ENCODE measurements at places on chromosomes 1 and 21.

- no peak for DNase-seq
Observed at GRCh38 chr1:11065796-11066195, 6.0 kb upstream of the SRM start.

GRCh38 chr1:16012590-16013219, 5.1 kb downstream of the HSPB7 start:
- DNase-seq, result no peak

DNA sequence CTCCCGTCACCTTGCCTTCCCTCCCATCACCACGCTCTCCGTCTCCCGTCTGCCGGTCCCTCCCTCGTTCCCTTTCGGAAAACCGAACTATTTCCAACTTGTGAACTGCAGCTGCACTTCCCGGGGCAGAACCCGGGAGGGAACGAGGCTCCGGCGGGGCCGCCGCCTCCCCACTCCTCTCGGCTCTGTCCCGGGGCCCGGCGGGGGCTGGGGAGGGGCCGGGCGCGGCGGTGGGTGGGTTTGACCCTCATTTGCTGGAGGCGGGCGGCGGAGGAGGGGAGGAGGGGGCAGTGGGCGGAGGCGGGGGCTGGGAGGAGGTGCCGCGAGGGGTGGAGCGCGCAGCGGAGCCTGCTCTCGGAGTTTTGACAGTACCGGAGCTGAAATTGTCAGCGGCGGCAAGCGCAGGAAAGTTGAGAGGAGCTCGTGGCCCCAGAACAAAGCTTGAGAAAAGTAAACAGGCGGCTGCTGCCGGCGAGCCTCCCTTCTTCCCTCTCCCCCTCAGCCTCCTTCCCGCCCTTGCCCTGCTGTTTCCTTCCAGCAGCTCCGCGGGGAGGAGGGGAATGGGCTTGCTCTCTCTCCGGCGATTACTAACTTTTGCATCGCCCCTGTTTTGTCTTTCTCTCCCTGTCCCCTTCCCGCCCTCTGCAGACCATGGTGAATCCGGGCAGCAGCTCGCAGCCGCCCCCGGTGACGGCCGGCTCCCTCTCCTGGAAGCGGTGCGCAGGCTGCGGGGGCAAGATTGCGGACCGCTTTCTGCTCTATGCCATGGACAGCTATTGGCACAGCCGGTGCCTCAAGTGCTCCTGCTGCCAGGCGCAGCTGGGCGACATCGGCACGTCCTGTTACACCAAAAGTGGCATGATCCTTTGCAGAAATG, 2.9 kb downstream of the LMO4 start:
- peak; percentile 97 for DNase-seq

- DNase-seq, result no peak
Observed at GRCh38 chr1:153293851-153294250, 18.9 kb downstream of the PGLYRP3 start.

DNA sequence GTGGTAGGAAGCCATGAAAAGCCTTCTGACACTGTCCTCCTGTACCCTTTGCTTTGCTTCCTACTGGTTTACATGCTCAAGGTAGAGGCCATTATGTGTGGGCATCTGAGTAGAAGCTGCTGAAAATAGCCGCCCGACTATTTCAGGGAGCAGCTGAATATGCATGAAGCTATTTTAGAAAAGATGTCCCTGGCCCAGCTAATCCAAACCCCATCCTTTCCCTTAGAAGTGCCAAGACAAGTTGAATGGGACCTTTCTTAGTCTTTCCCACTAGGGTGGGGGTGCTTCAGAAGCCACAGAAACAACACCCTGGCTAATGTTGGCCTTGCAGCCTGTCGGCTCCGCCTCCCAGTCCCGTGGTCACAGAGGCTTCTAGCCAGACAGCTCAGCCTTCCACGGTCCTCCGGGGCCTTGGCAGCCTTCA, 205.1 kb upstream of the EDN2 start:
- no peak for DNase-seq

DNA sequence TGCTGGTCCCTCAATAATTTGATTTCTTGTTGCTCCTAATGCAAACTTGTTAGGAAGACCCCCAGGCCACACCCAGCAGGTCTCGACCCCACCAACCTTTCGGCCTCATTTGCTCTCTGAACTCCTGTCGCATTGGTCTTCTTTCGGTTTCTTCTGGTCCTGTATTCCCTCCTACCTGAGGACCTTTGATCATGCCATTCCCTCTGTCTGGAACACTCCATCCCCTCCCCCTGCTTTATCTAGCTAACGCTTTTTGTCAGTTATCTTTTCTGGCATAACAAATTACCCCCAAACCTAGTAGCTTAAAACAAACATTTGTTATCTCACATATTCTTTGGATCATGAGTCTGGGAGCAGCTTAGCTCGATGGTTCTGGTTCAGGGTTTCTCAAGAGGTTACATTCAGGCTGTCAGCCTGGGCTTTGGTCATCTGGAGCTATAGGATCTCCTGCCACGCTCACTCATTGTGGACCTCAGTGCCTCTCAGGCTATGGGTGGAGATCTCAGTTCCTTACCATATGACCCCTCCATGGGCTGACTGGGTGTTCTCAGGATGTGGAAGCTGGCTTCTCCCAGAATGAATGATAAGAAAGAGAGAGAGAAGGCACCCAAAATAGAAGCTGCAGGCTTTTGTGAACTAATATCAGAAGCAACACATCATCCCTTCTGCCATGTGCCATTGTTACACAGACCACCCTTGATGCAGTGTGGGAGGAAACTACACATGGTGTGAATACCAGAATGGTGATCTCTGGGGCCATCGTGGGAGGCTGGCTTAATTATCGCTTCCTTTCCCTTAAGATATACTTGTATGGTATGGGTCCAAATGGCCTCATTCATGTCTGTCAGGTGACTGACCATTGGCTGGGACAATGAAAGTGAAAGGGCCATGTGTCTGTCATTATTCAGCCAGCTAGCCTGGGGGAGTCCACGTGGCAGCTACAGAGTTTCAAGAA, 29.1 kb upstream of the BCAR3 start:
- DNase-seq, result no peak

- no peak for DNase-seq
Observed at GRCh38 chr1:230153641-230154296, 86.7 kb downstream of the GALNT2 start.

DNA sequence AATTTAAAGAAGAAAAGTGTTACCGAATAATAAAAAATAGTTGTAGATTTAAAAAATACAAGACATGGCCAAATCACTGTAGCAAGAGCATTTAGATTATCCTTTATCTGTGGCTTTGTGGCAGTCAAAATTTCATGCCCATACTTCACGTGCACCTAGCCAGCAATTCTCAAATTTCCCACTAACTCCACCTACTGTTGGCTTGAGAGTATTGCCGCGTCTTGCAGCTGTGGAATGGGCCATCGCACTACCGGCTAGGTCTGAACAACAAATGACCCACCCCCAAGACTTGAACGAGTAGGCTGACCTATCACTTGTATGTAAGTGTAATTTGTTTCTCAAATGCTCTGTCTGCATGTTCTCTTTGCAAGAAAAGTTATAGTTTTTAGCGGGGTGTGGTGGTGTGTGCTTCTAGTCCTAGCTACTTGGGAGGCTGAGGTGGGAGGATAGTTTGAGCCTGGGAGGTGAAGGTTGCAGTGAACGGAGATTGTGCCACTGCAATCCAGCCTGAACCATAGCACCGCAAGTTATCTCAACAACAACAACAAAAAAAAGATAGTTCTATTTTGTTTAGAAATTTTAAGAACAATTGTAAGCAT, 4.1 kb downstream of the KRTAP13-4 start:
- DNase-seq, result peak; percentile 7

DNA sequence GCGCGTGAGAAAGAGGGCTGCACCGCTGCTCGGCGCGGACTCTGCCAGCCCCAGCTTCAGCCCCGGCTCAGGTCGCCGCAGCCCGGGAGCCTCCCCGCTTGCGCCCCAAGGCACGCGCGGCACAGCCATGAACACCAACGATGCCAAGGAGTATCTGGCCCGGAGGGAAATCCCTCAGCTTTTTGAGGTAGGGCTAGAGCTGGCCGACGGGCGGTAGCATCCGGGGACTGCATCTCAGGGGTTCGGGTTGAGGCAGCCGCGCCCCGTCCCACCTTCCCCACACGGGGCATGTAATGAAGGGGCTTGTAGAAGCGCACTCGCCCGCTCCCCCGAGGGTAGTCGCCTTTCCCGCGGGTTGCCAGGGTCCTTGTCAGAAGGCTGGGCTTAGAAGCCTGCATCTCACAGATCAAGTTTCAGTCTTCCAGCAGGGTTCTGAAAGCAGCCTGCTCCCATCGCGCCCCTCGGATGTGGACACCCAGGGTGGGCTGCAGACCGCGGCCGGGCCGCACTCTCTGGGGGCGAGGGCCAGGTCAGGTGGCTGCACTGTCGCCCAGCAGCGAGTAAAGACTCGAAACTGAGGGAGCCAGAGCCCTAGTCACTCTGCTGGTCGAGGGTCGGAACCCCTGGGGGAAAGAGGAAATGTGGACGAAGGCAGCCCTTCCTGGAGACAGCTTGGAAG, 507 bp downstream of the AK5 start:
- peak; percentile 51 for DNase-seq

- DNase-seq, result no peak
Observed at GRCh38 chr21:16536643-16537434, 807.1 kb downstream of the USP25 start.

- DNase-seq, result no peak
Observed at GRCh38 chr21:25809013-25809412, 74.2 kb downstream of the GABPA start.

DNA sequence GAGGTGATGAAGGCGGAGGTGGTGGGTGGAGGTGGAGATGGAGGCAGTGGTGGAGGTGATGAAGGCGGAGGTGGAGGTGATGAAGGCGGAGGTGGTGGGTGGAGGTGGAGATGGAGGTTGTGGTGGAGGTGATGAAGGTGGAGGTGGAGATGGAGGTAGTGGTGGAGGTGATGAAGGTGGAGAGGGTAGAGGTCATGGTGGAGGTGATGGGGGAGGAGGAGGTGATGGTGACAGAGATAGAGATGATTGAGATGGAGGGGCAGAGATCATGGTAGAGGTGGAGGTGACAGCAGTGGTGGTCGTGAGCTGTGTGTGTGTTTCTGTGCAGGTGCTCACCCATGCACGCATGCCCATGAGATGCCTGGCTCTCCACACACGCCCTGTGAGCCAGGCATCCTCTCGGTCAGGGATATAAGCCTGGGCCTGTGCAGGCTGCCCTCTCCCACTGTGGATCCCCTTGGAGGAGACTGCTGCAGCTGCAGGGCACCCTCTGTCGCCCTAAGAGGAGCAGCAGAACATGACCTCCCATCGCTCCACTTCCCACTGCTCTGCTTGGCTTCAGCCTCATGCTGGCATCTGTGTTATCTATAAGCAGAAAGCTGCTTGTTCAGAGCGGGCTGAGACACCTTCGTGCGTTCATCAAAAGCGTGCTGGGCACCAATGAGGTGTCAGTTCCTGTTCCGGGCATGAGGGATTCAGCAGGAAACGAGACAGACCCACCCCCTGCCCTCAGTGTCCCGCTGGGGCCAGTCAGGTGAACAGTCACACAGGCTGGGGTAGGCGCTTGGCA, 20.5 kb upstream of the NPHP4 start:
- DNase-seq, result no peak

DNA sequence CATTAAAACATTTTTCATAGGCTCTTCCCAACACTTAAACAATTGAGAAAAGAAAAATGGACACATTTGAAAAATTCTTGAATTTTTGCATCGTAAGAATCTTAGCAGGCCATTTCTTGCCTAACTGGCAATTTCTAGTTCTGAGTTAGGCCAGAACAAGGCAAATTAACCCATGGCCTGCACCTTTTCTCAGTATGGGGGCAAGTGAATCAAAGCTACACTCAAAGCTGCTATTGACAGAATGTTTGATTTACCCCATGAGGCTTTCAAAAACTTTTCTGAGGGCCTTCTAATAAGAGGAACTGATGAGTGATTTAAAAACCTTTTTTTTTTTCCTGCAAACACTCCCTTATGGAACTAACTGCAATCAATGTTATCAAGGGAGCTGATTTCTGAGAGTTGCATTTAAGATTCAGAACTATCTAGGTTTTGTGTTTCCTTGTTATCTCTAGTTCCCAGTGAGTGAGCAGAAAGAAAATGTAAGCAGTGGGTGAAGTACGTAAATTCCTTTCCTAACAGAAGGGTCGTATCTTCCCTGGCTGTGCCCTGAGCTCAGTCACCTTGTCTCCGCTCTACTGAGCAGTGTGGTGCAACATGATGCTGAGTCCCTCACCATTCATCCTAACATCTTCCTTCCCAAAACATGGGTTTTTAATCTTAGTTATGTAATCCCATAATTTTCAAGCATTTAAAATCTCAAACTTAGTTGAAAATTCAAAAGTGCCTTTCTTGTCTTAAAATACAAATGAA, 353.7 kb downstream of the DPYD start:
- no peak for DNase-seq

DNA sequence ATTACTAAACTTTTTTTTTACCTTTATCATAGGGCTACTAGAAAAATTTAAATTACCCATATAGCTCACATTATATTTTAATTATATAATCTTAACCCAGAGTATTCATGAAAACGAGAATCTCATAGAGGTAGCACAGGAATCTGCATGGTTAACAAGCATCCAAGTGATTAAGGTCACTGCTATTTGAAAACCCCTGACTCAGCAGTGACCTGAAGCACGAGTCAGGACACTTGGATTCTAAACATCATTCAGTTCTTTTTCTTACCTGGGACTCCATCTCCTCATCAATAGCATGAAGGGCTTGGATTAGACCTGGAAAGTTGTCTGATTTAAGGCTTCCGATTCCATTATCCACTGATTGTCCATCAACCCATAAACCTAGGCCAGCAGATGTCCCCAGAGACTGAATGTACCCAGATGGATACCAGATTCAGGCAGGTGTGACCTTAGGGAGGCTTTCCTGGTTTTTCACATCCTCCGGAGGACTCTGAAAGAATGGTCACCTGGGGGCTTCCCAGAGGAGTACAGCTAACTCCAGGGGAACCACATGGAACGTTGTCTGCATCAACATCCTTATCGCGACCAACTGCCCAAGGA, 174.3 kb downstream of the SETD4 start:
- DNase-seq, result no peak

GRCh38 chr1:209831615-209832014, 3.8 kb downstream of the UTP25 start:
- DNase-seq, result no peak

GRCh38 chr1:201697174-201697573, 131.8 kb upstream of the IPO9 start:
- DNase-seq, result no peak

DNA sequence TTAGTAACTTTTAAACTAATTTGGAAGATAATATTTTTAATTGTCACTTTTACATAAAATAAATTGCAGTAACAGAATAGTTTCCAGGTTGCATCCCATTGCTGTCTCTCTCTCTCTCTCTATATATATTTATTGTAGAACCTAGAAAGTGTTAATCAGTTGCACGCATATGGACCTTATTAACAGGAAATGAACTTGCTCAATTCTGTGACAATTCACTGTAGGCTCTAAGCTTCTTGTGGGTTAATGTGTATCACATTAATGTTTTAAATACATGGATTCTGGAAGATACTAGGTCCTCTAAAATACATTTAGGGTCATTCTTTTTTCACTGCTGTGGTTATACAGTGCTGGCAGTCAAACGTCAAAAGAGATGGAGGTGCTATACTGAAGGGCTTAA, 33.1 kb downstream of the LRRC71 start:
- no peak for DNase-seq

GRCh38 chr1:233157245-233157644, 138.3 kb downstream of the PCNX2 start:
- DNase-seq, result no peak

- no peak for DNase-seq
Observed at GRCh38 chr21:38039369-38039768, 123.1 kb upstream of the KCNJ6 start.
